NCI-H2029 (cell line): ENCODE measurements at places on chromosomes 2 and 18.
A peak's percentile ranks its signal among the peaks of the same experiment; 100 is the strongest.

GRCh38 chr2:29343830-29344229 is 228.6 kb downstream of the CLIP4 start:
- no peak for DNase-seq

DNA sequence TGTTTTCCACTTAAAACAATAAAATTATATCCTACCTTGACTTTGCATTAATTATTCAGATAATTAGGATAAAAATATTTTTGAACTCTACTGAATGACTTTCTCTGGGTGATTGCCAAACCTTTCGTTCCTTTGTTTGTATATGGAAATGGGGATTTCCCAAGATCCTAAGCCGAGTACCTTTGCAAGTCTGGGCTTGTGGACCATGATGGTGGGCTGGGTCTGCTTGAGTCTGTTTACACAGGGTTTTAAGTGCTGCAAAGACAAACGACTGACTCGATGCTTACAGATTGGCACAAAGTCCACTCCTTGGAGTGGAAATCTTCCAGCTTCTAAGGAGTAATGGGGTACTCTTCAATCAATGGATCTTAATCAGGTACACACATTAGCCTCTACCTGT is 659.5 kb downstream of the TSN start:
- no peak for DNase-seq

DNA sequence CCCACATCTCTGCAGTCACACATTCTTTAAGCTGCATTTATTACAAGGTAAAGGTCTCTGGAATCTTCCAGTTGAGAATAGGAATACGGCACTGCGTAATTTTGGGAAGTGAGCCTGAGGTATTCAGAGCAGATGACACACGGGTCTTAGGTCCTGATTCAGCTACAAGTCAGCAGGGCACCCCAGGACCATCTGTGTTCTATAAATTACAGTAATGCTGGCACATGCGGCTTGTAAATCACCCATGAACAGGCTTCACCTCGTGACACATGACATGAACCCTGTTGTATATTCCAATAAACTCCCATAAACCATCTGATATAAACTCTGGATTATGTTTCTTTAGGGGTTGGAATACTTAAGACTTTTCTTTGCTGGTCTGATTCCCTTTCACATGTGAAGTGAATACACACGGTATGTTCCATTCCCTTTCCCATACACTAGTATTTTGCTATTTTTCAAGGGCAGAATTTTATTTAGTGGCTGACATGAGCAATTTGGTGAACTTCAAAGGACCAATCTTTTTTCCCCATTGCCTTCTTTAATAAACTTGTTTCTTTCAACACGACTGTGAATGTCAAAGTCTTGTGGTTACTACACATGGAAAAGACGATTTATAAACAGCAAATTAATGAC is 298.6 kb downstream of the MEIS1 start:
- DNase-seq, result no peak

- no peak for DNase-seq
Observed at GRCh38 chr2:60356346-60356745, 197.1 kb downstream of the BCL11A start.

DNA sequence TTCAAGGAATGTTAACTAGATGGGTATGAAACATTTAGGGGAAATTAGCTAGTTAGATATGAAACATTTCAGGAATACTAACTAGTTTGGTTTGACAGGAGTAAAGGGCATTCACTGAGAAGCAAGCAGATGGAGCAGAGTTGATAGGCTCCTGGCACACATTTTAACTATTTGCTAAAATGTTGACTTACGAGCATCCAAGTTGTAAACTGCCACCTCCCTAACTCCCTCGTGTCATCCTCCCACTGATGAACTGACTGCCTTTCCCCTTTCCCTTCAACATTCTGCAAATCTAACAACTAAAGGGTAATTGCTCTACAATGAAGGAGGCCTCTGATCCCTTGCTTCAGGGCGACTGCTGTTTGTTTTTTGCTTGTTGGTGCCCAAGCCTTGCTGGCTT is 580.4 kb upstream of the FAM98A start:
- no peak for DNase-seq

GRCh38 chr2:170371231-170371998 is 193.5 kb downstream of the MYO3B start:
- DNase-seq, result no peak

DNA sequence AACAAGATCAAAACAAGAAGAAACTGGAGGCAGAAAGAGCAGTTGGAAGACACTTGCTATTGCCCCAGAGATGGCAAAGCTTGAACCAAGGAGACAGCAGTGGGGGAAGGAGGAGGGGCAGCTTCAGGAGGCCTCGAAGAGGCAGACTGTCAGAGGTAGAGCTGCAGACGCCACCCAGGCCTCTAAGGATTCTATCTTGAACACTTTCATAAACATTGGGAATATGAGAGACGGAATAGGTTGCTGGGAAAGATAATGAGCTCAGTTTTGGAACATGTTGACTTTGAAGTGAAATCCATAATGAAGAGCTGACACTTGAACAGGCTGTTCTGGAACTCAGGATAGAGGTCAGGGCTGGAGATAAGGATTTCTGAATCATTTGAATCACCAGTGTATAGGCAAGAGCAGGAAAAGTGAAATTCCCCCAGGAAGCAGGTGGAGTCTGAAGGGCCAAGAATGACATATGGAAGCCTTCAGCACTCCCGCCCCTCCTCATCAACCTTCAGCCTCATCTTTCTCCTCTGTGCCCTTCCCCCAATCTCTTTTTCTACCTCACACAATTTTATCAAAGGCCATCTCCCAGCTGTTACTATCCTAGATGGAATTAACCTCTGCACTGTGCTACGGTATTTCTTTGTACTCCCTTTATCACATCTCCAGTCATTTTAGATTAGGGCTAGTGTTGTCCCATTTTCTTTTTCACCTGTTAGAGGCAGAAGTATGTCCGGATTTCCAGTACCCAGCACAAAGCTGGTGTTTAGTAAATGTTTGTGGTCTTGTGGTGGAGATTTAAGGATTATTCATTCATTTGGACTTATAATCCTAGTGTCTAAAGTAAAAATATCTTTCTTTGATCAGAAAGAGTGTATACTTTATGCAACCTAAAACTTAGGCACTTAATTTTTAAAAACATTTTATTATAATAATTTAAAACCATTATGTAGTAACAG is 47.5 kb upstream of the RTN4 start:
- no peak for DNase-seq

- peak; percentile 23 for DNase-seq
Observed at GRCh38 chr2:121064186-121064585, 220.8 kb downstream of the TFCP2L1 start.

GRCh38 chr2:109144271-109144670 is 15.3 kb downstream of the SH3RF3 start:
- no peak for DNase-seq

DNA sequence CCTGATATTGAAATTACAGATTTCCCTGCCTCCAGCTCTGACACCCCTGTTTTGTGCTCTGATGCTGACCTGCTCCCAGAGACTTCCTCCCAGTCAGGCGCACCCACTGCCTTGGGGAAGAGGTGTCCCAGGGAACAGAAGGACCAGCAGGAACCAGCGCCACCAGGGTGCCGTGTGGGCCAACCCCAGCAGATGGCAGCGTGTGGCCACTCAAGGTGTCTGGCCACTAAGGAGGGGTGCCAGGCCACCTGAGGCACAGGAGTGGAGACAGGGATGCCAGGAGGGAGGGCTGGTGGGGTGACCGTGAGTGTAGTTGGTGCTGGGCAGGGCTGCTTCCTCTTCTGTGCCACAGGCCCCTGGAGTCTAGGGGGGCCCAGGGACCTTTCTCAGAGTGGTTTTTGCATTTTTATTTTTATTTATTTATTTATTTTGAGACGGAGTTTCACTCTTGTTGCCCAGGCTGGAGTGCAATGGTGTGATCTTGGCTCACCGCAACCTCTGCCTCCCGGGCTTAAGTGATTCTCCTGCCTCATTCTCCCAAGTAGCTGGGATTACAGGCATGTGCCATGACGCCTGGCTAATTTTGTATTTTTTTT is 56.0 kb downstream of the TEX44 start:
- DNase-seq, result peak; percentile 33

DNA sequence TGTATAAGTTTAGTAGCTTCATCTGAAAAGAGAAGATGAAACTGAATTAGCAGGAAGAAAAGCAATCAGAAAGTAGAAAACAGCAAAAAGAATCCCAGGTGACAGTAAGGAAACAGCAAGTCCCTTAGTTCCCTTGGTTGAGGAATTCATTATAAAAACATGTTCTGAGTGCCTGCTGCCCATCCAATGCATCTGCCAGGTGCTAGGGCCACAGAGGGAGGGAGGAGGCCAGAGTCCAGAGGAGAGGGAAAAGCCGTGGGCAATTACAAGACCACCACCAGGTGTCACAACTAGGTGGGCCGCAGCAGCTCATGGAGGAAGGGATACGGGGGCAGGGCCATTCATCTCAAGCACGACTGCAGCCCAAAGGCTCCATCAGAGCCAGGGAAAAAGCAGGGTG is 55.9 kb upstream of the TFCP2L1 start:
- DNase-seq, result no peak

DNA sequence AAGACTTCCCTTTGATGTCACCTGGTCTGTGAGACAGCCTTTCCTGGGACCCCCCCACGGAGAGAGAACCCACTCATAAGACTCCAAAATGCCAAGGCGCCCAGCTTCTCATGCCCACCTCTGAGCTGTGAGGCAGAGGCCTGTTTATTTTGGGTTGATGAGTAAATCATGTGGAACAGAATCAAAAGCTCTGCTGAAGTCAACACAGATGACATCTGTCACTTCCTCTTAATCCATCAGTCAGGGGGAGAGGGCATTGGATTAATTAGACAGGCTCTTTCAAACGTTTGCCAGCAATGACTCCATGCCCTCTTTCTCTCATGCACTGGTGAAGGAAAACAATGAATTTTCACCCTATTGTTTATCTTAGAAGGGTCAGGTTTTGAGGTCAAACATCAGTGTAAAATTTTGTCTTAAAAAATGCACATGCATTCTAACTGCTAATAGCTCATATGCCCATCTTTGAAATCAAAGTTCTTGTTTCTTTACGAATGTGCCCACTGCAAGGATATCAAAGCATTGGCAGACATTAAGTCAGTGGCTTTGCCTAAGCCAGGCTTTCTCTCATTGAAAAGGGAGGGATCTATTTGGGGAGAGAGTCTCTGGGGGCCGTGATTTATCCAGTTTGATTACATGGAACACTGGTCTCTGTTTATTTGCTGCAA is 184.1 kb downstream of the ACKR3 start:
- peak; percentile 72 for DNase-seq

DNA sequence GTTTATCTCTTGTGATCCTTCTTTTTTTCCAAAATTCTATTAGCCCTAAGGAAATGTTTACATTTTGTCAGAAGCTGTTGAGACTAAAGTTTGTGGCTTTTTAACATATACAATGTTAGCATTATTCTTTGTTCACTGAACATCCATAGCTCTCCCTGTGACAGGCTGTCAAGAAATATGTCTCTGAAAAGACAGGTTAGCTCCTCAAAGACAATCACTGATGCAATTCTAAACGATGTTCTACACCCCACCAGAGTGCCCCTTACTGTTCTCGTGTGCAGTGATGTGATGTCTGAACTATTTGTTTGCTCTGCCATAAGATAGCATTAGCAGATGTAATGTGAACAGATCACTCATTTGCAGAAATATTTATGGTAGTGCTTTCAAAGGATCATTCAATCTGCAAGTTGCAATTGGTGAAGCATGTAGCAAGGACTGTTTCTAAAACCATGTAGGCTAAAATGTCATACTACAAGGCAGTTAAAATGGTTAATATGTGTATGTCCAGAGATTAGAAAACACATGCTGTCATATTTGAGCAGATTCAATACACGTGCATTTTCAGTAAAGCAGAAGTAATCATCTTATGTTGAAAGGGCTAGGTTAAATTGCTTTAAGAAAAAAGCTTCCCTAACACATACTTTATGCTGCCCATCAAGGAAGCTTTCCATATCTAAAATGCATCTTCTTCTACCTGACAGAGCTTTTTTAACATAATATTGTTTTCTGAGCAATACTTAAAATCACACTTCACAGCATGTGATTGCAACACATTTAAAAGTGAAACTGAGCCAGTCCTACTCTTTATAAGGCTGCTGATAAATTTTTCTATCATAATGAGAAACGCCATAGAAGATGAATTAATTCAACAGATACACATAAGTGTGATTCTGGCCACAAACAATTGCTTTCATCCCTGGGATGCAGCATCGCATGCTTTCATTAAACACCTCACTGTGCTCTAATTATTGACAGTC is 285.7 kb upstream of the UBE2E3 start:
- no peak for DNase-seq

DNA sequence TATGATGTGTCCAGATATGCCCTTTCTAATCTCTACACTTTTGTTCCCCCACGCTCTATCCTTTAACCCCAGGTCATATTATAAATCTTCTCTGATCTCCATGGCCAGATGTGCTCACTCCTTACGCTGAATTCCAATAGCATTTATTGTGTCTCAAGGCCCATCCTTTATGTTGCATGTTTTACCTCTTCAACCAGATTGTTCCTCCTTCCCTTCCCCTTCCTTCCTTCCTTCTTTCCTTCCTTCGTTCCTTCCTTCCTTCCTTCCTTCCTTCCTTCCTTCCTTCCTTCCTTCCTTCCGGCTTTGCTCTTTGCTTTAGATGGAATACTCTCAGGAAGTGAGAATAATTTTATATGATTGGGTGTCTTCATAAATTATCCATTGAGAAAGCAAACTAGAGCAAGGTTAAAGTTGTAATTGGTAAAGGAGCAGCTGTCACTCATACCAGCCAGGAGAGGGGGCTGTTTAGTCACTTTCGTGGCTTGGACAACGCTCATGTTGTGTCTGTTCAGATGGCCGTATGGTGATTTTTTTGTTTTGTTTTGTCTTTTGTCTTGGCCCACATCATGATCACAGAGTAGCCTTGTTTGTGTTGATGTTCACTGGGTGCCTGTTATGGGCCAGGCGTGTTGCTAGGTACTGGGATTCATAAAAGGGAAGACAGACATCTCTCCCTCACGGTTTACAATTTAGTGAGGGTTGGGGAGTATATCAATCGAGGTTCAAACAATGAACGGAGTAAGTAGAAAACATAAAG is 68.0 kb downstream of the DAW1 start:
- DNase-seq, result no peak

- no peak for DNase-seq
Observed at GRCh38 chr18:66438711-66439536, 165.0 kb downstream of the CDH19 start.

- peak; percentile 5 for DNase-seq
Observed at GRCh38 chr2:37916512-37917082, 8.5 kb upstream of the RMDN2 start.

DNA sequence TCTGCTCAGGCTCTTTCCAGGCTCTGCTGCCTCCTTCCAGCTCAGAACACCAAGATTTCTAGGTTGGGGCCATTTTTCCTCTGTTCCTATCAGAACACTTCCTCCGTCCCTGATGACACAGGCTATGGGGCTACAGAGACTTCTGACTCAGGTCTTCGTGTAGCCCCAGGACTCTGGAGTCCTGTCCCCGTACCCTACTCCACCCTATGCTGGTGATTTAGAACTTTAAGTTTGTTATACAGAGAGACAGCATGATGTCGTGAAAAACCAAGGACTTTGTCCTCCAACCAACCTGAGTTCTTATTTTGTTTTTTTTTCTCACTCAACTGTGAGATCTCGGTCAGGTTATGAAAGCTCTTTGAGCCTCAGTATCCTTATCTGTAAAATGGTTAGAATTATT is 78.7 kb downstream of the HS1BP3 start:
- no peak for DNase-seq

GRCh38 chr2:200871151-200871550 is 6.7 kb upstream of the CLK1 start:
- no peak for DNase-seq
